ENCODE measurements at places on chromosomes 13 and 19.

DNA sequence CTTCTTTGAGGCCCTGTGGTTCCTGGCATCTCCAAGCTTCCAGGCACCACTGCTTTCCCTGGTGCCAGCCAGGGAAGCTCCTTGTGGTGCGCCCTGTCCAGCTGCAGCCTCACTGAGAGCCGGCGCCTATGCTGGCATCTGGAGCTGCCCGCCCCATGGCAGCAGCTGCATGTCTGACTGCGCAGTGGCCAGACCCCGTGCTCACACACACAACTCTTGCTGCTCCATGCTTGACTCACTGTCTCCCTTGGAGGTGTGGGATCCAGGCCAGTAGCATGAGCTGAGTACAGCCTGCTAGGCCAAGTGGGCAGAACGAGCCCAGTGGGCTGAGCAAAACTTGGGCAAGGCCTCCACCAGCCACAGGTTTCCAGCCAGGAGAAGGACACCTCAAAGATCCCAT lies 11.5 kb upstream of the SUPT20H start:
- DNase-seq = no peak

DNA sequence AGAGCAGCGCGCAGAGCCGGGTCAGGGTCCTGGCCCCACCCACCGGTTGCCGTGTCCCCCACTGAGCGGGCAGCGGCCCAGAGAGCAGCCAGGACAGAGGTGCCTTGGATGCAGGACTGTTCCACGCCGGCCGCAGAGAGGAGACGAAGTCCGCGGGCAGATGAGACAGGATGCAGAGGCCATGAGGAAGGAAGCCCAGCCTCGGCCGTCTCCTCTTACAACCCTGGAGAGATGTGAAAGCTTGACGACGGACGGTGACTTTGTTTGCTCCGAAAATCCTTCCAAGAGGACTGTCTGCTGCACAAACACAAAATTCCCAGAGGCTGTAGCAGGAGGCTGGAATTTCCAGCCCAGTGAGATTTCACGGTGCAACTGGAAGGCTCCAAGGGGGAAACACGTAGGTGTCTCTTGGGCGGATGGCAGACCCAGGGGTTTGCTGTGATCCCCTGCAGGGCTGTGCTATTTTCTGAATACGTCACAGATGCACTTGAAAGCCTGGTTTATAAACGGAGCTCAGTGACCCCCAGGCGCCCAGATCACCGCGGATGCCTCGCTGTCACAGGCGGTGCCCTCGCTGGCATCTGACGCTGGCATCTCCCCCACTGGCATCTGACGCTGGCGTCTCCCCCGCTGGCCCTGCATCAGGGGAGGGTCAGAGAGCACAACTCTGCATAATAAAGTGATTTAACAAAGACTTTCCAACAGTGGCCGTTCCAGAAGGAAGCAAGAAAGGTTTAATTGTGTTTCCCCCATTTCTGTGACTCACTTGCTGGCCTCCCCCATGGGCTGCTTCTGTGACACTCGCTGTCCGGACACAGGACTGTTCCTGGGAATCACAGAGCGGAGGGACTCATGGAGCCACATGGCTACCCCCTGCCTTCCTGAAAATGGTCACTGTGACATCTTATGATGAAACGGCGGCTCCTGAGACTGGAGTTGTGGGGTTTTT lies 62.0 kb upstream of the C13orf46 start:
- DNase-seq = no peak

DNA sequence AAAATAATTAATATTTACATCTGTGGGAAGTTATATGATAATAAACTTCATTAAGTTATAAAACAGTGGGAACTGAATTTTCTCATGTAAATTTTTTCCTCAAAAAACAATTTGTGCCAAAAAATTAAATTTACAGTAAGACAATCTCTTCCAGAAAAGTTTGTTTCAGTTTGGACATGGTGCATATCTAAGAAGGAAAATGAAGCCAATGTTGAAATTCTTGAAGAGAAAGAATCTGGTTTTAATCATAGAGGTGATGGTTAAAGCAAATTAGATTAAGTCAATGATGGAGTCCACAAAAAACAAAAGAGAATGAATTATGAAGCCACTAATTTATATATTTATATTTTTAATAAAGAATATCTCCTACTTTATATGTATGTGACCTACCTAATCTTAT lies 457.2 kb upstream of the SLITRK1 start:
- no peak for DNase-seq

GRCh38 chr19:2050991-2051772 lies at the start of gene MKNK2:
Gene MKNK2 (minus strand): TSS chr19:2051244. CDS start chr19:2050851, 393 bp downstream.
- DNase-seq = peak; percentile 94

DNA sequence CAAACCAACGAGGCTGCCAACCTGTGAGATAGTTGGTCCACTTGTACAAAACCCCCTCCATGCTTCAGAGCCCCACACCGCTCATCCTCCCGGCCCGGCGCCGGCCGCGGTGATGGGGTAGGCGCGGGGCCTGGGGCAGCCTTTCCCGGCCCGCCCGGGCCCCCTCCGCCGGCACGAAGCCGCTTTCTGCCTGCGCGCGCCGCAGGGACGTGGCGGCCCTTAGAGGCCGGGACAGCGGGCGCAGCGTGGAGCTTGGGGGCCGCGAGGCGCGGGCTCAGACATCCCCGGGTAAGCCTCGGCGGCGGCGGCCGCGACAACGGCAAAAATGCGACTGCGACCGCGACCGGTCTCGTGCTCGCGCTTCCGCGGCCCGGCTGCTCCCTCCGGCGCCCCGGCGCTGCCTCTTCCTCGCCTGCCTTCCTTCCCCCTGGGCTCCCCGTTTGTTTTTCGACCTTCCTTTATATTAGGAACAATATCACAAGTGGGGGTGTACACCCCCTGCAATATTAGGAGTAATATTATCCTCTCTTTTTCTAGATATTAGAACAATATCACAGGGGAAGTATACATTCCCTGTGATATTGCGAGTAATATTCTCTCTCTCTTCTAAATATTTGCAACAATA lies 53.9 kb upstream of the CEACAM21 start:
- peak; percentile 63 for DNase-seq

DNA sequence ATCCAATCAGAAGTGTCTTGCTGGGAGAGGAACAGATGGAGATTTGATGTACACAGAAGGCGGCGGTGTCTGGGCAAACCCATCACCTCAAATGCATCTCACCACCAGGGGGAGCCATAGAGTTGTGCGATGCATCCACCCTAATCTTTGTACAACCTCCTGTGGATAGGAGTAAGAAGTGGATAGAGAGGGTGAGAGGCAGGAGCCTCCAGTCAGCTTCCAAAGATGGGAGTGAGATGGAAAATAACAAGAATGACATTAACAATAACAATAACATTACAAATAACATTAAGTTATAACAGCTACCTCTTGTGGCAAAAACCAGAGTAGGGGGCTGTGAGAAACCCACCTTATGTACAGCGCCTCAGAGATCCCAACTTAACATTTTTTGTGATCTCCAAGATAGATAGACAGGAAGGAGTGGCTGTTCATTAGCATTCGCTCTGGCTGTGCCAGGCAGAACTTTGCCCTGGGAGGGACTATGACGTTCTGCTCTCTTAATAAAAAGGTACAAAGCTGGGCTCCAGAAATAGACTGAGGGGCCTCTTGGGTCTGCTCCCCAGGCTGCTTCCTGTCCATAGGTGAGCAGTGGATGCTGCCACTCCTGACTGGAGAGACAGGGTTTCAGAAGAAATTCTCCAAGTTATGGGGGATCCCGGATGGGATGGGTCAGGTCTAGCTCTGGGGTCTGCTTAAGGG lies 5.2 kb upstream of the CEACAM18 start:
- DNase-seq = peak; percentile 83

DNA sequence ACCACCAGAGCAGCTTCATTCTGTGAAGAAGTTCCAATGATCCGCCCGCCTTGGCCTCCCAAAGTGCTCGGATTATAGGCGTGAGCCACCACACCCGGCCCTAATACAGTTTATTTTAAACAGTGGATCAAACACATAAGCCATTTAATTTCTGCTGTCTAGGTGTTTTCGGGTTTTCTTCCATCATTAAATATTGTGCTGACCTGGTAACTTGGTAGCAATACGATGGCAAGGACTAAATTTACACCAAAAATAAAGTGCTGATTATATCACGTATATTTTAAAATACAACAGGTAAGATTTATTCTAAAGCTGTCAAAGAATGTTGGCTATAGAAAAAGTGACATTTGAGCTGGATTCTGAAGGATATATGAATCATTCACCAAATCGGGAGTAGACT lies 1.3 kb downstream of the MED4 start:
- no peak for DNase-seq

DNA sequence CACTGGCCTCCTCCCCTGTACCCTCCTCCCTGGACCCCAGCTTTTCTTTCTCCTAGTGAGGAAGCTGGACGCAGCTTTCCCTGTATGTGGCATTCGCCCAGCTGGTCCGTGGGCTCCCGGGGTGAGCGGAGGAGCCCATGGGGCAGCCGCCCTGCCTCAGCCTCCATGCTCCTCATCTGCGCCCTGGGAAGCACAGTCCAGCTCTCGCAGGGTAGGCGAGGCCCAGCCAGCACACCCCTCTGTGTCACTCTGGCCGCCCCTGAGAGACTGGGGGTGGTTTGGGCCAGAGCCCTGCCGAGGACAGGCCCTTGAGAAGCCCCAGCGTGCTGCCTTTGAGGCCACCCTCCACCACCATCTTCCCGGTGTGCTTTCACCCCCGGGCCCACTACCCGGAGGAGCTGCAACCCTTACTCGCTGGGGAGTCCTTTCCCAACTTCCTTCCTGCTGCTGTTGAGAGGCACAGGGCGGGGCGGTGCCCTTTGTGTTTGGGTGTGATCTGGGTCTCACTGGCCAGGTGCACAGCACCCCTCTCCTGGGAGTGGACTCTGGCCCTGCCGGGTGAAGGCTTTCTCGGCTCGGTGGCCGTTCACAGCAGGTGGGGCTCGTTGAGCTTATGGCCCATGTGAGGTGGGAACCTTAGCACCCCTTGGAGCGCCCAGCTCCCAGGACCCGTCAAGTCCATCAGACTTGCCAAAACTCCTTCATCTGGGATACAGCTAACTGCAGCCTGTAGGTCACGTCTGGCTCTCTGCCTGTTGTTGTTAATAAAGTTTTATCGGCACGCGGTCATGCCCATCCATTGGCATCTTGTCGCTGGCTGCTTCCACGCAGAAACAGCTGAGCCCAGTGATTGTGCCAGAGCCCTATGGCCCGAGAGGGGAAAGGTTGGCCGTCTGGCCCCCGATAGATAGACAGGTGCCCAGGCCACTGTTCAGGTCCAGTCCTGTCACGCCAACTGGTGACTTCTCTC lies 3.2 kb downstream of the NCLN start:
- no peak for DNase-seq

DNA sequence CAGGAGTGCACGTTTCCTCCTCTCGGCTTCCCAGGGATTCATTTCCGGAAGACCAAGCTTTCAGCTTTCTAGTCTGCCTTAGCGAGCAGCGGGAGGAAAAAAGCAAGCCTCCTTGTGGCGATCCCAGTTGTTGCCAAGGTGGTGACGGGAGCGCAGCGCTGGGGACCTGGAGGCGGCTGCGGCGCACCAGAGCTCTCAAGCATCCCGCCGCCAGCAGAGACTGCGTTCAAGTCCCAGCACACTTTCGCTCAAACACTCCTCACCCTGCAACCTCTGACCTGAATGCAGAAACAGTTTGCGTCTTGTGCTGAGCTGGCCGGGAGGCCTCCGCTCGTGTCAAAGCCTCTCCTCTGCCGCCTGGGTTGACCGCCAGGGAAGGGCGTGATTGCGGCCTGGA lies 4.9 kb downstream of the GSX1 start:
- DNase-seq = no peak

- peak; percentile 34 for DNase-seq
These were observed 2.4 kb downstream of the PTPRH start for GRCh38 chr19:55206664-55207500.

All from CD4-positive, alpha-beta T cell treated with Interleukin-6 for 4 hours (primary cell).